ENCODE measurements at places on chromosomes 1 and 21. TPM values are rescaled to one million over a fixed set of nuclear protein-coding genes. Genes with fewer than 3 reads are reported as not detected.

The SFT2D2 gene
- 38.4 TPM for total RNA-seq

The MYBPH gene
- not detected for total RNA-seq

The CAMK1G gene
- total RNA-seq = 0.43 TPM

The FAM43B gene
- 1.5 TPM for total RNA-seq

The ITLN2 gene
- not detected for total RNA-seq

The FMO5 gene
- 3.8 TPM for total RNA-seq

The MROH7 gene
- total RNA-seq = 11.8 TPM

The VANGL2 gene
- total RNA-seq = 1.2 TPM

The LORICRIN gene
- total RNA-seq = not detected

The CD46 gene
- 118 TPM for total RNA-seq

The AJAP1 gene
- 2.7 TPM for total RNA-seq

The RYR2 gene
- 8.4 TPM for total RNA-seq

The F5 gene
- total RNA-seq = 1.3 TPM

The KLHDC7A gene
- total RNA-seq = under 0.01 TPM

The RNU5D-1 gene
- not detected for total RNA-seq

The KCNH1 gene
- 1.1 TPM for total RNA-seq

The MPL gene
- total RNA-seq = not detected

The VWA5B1 gene
- not detected for total RNA-seq

The GOLT1A gene
- not detected for total RNA-seq

The FBXO2 gene
- total RNA-seq = 7.0 TPM

The PAX7 gene
- not detected for total RNA-seq

The PKP1 gene
- total RNA-seq = 0.18 TPM

The CELA2B gene
- total RNA-seq = not detected

All from uterus (tissue), 4 donors.